ENCODE measurements at places on chromosomes 6 and 20.
A peak's percentile ranks its signal among the peaks of the same experiment; 100 is the strongest.

GRCh38 chr20:1671891-1672669 is 14.5 kb upstream of the SIRPG start:
- no peak for DNase-seq

- DNase-seq = no peak
Measured at GRCh38 chr6:4889701-4890100, 113.5 kb downstream of the CDYL start.

GRCh38 chr6:110475066-110475653 is 1.3 kb downstream of the SLC22A16 start:
- no peak for DNase-seq

GRCh38 chr6:52233005-52233404 is 11.3 kb downstream of the IL17F start:
- no peak for DNase-seq

DNA sequence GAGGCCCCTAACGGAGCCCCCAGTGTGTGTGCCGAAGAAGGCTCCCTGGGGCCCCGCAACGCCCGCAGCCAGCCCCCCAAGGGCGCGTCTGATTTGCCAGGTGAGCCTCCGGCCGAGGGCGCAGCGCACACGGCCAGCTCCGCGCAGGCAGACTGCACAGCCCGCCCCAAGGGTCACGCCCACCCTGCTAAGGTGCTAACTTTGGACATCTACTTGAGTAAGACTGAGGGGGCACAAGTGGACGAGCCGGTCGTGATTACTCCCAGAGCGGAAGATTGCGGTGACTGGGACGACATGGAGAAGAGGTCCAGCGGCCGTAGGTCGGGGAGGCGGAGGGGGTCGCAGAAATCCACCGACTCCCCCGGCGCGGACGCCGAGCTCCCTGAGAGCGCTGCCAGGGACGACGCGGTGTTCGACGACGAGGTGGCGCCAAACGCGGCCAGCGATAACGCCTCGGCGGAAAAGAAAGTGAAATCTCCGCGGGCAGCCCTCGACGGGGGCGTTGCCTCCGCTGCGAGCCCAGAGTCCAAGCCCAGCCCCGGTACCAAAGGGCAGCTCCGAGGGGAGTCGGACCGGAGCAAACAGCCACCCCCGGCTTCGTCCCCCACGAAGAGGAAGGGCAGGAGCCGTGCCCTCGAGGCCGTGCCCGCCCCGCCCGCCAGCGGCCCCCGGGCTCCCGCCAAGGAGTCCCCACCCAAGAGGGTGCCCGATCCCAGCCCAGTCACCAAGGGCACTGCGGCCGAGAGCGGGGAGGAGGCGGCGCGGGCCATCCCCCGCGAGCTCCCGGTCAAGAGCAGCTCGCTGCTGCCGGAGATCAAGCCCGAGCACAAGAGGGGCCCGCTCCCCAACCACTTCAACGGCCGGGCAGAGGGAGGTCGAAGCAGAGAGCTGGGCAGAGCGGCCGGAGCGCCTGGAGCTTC is 117.0 kb downstream of the RTN4IP1 start:
- peak; percentile 71 for DNase-seq

DNA sequence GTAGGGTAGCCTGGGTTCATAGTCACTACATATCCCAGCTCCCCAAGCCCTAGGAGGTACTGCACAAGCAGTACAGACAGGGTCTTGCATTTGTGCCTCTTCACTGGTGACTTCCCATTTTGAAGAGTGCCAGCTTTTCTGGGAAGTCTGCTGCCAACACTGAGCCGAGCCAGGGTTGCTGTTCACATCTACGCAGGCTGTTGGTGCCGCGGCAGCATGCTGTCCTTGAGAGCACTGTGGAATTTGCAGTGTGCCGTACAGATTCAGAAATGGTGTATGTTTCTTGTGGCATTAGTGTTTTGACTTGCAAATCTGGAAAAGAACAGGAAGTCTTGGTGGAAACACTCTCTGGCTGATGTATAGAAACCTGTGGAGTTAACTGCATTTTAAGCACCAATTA is 67.5 kb downstream of the JARID2 start:
- no peak for DNase-seq

- no peak for DNase-seq
Measured at GRCh38 chr20:36768768-36769430, 4.7 kb downstream of the DSN1 start.

- DNase-seq = no peak
Measured at GRCh38 chr6:47169785-47170616, 127.9 kb upstream of the ADGRF1 start.
